ENCODE measurements at places on chromosomes 6 and 20. TPM values are rescaled to one million over a fixed set of nuclear protein-coding genes. Genes with fewer than 3 reads are reported as not detected.

- DNase-seq, result no peak
Observed at GRCh38 chr6:26394289-26394688, 7.8 kb upstream of the BTN3A1 start.

The PGM3 gene
- 28.9 TPM for total RNA-seq

GRCh38 chr6:137819740-137820139, 47.3 kb upstream of the TNFAIP3 start:
- DNase-seq, result peak; percentile 76

GRCh38 chr6:56741472-56741871, 98.8 kb upstream of the DST start:
- no peak for DNase-seq

GRCh38 chr20:19004975-19005374, 191.4 kb downstream of the SCP2D1 start:
- DNase-seq, result no peak

- DNase-seq, result no peak
Observed at GRCh38 chr6:90544081-90544480, 42.8 kb downstream of the MAP3K7 start.

The SLC22A2 gene
- not detected for total RNA-seq
